ENCODE measurements at places on chromosomes 16 and 17. TPM values are rescaled to one million over a fixed set of nuclear protein-coding genes. Genes with fewer than 3 reads are reported as not detected.
A peak's percentile ranks its signal among the peaks of the same experiment; 100 is the strongest.

DNA sequence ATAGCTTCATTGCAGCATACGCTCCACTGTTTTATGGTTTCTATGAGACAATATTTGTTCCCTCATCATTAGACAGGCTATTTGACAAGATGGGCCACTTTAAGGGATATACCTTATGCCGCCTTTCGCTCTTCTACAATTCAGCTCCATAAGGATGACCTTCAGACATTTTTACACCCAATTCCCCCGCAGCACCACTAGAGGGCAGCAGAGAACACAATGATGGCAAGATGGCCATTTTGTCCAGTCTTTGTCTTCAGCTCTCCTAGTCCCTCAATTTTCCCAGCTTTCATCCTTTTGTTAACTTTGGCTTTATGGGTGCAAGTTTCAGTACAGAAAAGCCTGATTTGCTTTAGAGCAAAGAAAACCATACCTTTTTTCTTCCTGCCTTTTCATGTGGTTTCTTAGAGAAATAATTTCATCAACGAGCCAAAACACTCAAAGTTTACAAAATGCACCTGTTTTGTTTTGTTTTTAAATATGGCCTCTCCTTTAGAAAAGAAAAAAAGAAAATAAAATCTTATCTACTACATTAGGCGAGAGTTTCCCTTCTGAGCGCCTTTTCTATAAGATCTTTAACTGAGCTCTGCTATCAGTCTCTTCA is 355.3 kb downstream of the TOX3 start:
- DNase-seq = peak; percentile 85

DNA sequence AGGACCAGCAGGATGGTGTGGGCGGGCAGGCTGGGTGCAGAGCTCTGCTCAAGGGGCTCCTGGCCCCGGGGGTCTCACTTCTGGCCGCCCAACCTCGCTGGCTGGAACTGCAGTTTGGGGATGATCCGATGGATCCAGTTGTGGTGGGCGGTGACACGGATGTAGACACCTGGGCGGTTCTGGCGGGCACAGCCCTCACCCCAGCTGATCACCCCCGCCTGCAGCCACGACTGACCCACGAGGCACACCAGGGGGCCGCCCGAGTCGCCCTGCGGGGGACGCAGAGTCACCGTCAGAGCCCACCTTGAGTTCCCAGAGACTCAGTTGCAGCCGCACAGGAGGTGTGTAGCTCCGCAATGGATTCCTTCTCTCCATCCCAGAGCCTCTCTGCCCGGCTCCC is 7.5 kb downstream of the PRSS27 start:
- no peak for DNase-seq

- DNase-seq = no peak
These were observed 23.8 kb downstream of the LDHD start for GRCh38 chr16:75092777-75093176.

- no peak for DNase-seq
These were observed 308.3 kb downstream of the CA10 start for GRCh38 chr17:51850201-51850600.

KRTAP3-1 gene
- total RNA-seq = not detected

DNA sequence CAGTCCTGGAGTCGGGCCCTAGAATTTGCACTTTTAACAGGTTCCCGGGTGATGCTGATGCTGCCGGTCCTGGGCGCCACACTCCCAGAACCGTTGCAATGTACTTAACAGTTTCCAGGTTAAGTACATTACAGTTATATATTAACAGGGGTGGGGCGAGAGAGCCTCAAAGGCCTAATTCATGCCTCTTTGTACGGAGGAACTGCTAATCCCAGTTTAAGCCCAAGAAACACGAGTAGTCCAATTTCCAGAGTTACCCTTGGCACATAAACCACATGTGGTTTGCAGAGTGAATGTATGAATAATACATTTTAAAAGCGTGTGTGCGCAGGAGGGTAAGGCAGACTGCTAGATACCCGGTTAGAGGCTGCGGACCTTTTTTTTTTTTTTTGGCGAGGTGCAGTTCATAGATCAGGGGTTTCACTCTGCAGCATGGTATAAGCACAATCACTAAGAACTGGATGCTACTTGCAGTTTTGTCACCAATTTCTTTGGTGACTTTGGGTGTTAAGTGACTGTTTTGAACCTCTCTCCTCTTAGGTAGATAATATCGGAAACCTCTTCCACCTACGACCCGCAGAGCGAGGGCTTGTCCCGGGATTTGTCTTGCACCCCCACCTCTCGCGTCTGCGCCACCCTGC is 713 bp downstream of the COX11 start:
- peak; percentile 55 for DNase-seq

DNA sequence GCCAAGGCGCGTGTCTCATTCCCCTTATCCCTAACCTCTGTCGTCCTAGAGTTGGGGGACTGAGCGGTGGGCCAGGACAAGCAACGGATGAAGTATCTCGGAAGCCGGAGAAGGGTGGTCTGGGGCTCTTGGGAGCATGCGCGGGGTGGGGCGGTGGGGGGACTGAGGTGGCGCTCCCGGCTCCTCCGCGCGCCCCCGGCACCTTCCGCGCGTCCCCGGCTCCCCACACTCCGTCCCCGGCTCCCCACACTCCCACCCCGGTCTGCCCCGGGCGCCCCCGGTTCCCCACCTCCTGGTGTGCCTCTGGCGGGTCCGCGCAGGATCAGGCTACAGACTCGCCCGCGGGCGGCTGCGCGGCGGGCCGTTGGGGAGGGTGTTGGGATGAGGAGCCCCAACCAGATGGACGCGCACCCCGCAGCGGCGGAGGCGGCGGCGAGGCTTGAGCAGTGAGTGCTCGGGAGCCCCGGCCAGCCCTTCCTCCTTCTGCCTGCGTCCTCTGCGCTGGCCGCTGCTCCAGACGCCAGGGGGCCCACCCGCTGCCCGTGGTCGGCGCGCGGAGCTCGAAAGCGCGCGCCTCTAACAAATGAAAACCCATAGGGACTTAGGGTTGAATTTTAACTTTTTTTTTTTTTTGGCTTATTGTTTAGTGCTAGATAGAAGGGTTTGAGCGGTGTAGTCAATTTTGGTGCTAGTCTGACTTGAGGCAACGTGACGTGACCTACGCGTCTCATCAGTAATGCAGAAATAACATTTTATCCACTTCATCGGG is 5.6 kb upstream of the CRYM start:
- DNase-seq = peak; percentile 69

- peak; percentile 29 for DNase-seq
These were observed 20.0 kb upstream of the CACNG4 start for GRCh38 chr17:66944351-66945146.

GRCh38 chr16:57754354-57755060 is 18.9 kb downstream of the KATNB1 start:
- DNase-seq = no peak

- no peak for DNase-seq
These were observed 3.4 kb downstream of the NARF start for GRCh38 chr17:82461827-82462524.

DNA sequence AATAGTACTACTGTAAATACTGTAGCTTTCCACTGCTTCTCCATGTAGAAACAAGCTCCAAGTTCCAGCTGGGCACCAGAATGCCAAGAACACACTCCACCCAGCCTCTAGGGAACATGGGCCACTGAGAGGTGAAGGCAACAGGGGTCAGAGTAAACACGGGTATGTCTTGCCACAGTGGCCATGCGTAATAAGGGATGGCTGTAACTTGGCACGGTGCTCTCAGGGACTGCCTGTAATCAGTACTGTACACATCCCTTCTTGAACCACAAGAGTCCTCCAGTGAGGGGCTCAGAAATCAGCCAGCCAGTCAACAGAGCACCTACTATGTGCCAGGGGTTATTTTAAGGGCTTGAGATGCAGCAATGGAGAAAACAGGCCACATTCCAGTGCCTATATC is 10.8 kb downstream of the LRRC59 start:
- no peak for DNase-seq

DNA sequence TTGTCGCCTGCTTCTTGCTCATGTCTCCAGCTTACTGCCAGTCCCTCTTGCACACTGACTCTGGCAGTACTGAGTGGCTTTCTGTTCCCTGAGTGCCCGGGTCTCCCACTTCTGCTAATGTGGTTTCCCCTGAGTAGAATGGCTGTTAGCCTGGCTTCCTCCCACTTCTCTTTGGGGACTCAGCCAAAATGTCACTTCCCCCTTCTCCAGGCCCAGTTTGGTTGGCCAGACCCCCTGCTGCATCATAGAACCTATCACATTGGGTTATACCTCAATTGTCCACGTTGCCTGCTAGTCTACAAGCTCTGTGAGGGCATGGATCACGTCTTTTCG is 304.4 kb downstream of the HS3ST3B1 start:
- no peak for DNase-seq

- DNase-seq = peak; percentile 10
These were observed 2.1 kb upstream of the CA4 start for GRCh38 chr17:60147553-60148223.
